ENCODE measurements at places on chromosomes 6 and 20.

DNA sequence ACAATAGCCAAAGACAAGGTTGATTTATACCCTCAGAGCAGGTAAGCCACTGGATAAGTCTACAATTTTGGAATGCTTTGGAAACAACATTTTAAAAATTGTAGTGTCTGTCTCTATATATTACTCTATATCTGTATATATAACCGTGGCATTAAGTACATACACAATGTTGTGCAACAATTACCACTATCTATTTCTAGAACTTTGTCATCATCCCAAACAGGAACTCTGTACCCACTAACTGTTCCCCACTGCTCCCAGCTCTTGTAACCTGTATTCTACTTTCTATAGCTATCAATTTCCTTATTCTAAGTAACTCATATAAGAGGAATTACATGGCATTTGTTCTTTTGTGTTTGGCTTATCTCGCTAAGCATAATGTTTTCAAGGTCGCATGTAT lies 78.2 kb upstream of the ASCC3 start:
- DNase-seq = no peak

- no peak for DNase-seq
Measured at GRCh38 chr6:129860908-129861665, at the start of gene TMEM244. TMEM244 (minus strand) TSS chr6:129861315; CDS start chr6:129861188, 127 bp downstream.

DNA sequence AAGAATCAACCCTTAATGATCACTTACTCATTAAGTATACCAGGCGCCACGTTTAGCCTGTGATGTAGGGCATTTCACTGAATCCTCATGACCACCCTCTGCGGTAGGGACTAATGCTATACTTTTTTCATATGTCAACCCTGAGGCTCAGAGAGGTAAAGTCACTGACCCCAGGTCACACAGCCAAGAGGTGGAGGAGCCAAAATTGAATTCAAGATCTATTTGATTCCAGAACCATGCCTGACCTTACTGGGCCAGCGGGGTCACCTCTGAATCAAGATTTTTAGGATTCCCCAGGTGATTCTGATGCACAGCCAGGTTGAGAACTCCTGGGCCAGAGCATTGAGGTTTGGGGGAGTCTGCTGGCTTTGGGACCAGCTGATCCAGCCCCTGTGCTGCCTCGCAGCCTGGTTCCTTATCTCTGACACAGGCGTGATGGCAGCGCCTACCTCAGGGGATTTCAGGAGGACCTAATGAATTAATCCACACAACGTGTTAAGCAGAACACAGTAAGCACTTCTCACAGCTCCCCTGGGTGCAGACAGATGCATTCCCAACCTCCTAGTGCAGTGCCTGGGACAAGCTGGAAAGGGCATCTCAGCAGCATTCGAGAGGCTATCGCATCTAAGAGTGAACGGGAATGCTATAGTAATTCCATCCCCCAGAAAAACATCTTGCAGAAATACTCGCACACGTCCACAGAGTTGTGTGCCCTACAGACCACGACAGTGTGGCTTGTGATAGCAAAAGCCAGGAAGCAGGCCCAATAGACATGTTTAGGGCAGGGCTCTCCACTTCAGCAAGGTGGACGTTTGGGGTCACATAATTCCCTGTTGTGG lies 101.4 kb upstream of the PTPN1 start:
- no peak for DNase-seq

DNA sequence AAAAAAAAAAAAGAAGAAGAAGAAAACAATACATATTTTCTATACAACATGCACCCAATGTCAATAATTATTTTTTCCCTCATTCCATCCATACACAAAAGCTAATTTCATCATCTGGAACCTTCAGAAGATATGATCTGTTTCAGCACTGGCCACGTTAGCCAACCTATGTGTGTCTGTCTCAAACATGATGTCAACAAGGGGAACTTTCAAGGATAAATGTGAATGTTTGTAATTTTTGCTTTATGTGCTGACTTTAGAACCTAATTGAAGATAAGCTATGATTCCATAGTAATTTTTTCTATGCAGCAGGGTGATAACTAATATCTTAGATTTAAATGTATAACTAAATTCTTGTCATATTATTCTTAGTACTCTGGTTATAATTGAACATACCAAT lies 37.9 kb downstream of the IPCEF1 start:
- no peak for DNase-seq

GRCh38 chr20:31637660-31638059 lies at the start of gene COX4I2:
COX4I2 (plus strand) TSS chr20:31637912; CDS start chr20:31639018, 1,106 bp downstream.
- no peak for DNase-seq

DNA sequence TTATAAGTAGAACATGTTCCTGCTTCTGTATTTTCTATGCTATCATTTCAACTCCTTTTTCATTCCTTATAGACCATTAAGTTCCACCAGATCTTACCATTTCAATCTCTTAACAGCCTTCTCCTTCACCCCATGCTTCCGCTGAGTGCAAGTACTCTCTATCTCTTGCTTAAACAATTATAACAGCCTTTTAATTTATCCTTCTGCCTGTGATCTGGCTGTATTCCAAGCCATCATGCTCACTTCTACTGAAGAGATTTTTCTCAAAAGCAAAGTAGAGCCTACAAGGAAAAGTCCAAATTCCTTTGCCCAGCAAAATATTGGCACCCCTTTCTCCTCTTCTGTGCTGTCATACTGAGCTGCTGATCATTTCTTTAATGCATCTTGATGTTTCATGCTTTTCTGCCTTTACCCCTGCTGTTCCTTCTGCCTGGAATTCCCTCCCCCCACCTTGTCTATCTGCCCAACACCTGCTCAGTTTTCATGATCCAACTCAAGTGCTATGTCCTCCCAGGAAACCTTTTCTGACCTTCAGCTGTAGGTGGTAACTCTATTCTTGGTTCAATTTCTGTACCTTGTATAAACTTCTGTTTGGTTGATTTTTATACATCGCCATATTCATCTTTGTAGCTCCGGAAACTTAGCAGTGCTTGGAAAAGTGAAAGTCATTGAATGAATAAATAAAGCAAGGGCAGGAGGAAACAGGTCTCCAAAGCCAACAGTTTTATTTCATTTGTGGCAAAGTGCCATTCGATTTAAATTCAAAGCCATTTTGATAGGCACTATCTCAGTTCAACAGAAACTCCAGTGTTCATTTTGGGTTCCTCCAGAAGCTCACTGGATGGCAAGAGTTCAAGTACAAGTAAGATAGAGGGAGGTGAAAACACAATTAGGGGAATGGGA lies 10.5 kb upstream of the BMP2 start:
- DNase-seq = peak; percentile 75

DNA sequence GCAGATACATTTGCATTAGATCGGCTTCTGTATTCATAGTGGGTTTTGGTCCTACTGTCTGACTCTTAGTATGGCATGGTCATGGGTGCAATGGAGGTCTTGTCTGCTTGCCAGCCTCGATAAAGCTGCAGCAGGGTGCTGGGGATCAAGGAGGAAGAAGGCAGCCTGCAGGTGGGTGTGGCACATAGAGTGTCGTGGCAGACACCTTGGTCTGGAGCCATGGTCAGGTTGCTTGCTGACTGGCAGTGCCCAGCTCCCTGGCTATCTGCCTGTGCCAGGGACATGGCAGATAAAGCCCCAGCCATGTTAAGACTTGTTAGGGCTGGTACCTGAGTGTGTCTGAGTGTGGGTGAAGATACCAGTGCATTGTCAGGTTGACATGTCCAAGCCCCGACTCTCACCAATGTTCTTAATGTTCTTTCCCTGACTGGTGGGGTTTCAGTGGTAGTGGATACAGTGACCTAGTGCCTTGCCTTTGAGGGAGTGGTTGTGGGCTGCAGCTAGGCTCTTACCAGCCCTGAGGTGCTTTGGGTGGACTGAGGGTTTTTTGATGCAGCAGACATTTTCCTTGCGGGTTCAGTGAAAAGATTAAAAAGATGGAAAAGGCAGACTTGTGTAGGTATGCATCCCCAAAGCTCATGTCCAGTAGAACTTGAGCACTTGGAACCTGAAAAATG lies 1.8 kb downstream of the FAM83D start:
- no peak for DNase-seq

DNA sequence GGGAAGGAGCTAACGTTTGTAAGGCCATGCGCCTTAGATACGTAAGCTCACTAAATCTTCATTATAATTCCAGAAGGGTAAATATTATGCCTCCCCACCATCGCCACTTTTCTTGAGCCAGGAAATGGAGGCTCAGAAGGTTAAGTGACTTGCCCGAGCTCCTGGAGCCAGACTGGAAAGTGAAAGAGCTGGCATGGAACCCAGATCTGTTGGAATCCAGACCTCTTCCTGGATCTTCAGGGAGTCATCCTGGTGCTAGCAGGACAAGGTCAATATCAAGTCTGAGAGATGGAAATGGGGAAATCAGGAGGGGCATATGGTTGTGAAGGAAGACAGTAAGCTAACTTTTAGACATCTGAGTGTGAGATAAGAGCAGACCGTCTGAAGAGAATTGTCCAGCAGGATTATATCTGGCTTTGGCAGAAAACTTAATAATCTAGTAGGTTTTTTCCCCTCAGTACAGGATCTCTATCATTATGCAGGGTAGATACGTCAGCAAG lies 6.2 kb downstream of the TMEM200A start:
- no peak for DNase-seq

- peak; percentile 21 for DNase-seq
Measured at GRCh38 chr6:43269273-43270007, 26.2 kb downstream of the TTBK1 start.

DNA sequence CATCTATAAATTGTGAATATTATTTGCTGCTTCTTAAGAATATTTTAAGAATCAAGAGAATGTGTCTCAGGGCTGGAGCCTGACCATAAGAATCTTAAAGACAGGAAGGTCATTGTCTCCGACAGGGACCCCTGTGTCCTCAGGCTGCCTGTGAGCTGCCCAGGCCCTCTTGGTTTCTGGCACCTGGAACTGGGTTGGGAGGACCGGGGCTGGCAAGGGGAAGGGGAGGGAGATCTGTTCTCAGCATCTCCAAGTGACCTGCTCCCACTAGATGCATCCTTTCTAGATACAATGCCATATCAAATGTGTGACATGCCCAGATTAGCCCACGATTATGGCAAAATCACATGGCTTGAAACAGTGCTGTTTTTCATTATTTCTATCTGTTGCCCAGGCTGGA lies 110.5 kb downstream of the SCML4 start:
- no peak for DNase-seq

GRCh38 chr6:54990001-54990400 lies 143.4 kb downstream of the FAM83B start:
- no peak for DNase-seq

DNA sequence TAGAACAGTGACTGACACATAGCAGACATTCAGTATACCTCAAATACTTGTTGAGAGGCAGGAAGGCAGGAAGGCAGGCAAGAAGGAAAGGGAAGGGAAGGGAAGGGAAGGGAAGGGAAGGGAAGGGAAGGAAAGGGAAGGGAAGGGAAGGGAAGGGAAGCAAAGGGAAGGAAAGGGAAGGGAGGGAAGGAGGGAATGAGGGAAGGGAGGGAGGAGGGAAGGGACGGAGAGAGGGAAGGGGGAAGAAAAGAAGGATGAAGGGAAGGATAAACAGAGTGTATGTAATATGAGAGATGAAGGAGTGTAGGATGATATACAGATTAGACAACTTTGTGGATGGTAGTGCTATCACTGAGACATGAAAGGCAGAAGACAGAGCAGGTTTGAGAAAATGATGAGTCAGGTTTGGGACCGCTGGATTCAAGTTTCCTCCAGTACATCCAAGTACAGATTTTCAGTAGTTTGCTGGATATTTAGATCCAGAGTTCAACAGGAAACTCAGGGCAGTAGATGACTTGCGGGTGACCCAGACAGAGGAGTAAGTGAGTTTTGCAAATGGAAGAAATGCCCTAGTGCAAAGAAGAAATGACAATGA lies 85.9 kb downstream of the MAFB start:
- no peak for DNase-seq

All from NCI-H2029 treated with DMSO at 0.1 percent for 48 hours (cell line).